Fibroblast of skin of scalp (primary cell): ENCODE measurements at places on chromosomes 5 and 9.
A peak's percentile ranks its signal among the peaks of the same experiment; 100 is the strongest.

DNA sequence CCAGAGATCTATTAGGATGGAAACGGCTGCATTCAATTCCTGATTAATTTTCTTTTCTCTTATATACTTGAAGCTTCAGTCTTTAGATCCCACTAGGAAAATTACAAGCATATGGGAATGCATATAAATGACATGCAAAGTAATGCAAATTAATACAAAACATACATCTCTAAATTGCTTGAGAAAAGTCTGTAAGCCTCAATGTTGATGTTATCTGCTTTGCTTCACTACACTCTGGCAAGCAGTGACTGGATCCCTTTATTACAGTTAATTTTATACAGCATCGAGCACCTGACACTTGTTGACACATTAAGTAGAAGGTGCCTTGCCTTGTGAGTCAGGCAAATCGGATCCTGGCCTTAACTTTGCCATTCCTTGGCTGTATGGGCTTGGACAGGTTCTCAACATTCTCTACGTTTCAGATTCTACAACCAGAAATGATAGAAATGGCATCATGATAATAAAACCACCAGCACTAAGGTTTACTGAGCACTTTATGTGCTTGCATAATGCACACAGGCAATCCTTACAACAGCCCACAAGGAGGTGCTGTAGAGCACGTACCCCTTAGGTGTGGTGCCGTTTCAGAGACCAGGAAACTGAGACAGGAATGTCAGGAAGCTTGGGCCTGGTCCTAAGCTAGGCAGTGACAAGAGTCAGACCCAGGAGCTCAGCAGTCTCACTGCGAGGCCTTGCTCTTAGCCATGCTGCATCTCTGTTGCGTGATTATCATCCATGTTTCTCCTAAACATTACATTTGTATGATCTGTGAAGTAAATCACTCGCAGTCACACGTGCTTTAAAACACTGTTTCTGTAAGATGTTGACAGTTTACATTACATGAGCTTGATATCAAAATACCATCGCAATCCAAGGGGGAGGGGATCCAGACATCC is 2.7 kb downstream of the GCNT4 start:
- DNase-seq: peak; percentile 77

GRCh38 chr9:571066-571465 is 270.4 kb upstream of the DMRT1 start:
- no peak for DNase-seq

DNA sequence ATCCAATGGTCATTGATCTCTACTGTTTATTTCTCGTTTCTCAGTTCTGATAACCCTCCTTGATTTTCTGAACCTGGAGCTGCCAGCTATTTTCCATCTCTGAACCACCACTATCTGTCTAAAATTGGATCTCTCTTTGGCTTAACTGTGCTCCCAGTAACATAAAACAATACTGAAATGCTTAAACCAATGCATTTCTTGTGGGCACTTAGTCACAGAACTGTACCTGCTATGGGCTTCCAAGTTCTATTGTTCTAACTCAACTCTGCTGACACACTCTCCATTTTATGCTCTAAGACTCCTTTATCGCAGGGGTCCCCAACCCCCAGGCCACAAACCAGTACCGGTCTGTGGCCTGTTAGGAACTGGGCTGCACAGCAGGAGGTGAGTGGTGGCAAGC is 120.6 kb downstream of the LHFPL2 start:
- DNase-seq: no peak

- peak; percentile 36 for DNase-seq
These were observed 32.3 kb downstream of the TNPO1 start for GRCh38 chr5:72848474-72849428.

DNA sequence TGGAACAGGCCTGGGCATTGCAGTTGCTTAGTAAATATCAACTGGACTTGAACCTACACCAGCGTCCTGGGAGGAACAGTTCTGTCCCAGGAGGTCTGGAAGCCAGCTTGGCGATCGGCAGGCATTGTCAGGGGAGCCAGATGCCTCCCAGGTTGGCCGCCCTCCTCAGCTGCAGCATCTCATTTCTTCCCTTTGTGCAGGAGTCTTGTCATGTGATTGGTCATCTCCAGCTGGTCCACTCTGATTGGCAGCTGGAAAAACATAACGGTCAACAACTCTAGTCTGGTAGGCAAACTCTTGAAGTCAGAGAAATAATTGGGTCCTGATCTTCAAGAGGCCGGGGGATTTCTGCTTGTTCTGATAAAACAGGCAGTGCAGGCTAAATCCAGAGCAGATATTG is 29.6 kb upstream of the NCS1 start:
- DNase-seq: no peak

- DNase-seq: no peak
These were observed 11.3 kb upstream of the ADAMTS12 start for GRCh38 chr5:33903118-33903517.

DNA sequence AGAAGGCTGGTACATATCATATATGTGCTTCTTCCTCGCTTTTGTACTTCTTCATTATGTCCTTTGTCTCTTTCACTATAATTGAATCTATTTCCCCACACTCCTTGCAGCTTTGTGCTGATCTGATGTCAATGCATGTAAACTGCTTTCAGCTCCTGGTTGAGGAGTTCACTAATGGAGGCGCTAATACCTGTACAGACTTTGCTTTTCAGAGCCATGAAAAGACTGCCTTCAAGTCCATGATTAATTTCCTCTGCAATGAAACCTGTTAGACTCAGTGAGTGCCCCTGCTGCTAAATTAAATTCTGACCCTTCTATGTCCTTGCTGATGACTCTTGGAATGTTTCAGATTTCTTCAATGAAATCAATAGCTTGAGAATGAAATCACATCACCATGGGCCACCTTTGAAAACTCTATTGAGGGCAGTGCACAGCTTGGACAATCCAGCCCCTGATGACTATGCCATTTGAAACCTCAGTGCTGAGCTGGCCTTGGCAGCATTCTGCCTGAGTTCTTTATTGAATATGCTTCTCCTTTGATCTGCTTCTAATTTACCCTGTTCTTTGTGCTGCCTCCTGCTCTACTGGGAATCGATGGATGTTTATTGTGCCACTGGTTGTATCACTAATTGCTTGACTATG is 358.2 kb upstream of the DMAC1 start:
- no peak for DNase-seq

DNA sequence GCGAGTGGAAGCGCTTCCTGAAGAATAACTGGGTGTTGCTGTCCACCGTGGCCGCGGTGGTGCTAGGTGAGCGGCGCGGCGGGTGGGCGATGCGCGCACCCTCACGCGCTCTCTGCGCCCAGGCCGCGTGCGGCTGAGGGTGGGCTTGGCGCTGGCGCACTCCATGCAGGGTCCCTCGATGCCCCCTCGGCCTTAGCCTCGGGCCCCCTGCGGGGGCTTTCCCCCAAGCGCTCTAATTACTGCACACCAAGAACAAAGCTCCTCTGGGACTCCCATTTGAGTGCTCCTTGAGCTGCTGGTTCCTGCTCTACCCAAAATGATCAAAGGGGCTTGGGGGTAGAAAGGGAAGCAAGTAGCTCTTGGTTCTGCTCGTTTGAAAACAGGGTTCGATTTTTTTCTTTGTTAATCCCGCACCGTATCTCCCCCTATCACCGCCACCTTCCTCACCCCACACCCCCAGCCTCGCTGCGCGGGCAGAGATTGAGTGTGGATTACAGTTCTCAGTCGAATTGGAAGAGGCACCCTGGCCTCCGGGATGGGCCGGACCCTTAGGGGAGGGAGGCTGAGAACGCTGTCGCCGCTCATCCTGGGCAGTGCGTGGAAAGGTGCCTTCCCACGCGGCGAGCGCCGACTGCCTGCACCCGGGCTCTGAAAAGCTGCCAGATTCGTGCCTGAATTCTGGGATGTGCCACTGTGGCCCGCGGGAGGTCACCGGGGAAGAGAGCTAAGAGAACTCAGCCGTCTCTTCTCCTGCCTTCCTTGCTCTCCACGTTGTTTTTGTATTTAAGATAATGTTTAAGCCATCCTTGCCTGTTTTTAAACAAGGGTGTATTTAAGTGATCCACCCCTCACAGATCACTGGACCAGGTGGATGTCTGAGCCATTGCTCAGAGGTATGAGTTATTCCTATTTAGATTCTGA is 697 bp downstream of the SLC1A1 start:
- DNase-seq: no peak

GRCh38 chr5:104987074-104987473 is 1424.5 kb upstream of the NUDT12 start:
- DNase-seq: no peak

GRCh38 chr9:111691672-111692329 is 30.4 kb downstream of the GNG10 start:
- peak; percentile 50 for DNase-seq

- DNase-seq: no peak
These were observed 1.9 kb upstream of the PCDH1 start for GRCh38 chr5:141879941-141880738.

- no peak for DNase-seq
These were observed 4.9 kb upstream of the SHB start for GRCh38 chr9:38073882-38074281.

- DNase-seq: peak; percentile 77
These were observed 41.6 kb upstream of the MROH2B start for GRCh38 chr5:41112486-41113455.

- DNase-seq: no peak
These were observed 12.1 kb upstream of the COL27A1 start for GRCh38 chr9:114143234-114143633.

DNA sequence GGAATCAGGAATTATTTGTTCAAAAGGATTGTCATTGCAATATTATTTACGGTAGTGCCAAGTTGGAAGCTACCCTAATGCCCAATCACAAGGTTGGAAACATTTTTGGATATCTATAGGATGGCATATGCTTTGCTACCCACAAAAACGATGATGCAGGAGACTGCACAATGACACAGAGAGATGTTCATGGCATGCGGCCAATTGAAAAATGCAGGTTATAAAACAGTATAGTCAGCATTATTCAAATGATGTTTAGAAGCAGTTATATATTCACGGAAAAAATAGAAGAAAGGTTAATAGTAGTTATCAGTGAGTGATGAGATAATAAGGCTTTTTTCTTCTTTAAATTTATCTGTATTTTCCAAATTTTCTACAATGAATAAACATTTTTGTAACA is 5.9 kb upstream of the ACSL6 start:
- no peak for DNase-seq

GRCh38 chr5:63959177-63959982 is 2.9 kb downstream of the HTR1A start:
- DNase-seq: no peak
